ENCODE measurements at places on chromosomes 12 and 14.

DNA sequence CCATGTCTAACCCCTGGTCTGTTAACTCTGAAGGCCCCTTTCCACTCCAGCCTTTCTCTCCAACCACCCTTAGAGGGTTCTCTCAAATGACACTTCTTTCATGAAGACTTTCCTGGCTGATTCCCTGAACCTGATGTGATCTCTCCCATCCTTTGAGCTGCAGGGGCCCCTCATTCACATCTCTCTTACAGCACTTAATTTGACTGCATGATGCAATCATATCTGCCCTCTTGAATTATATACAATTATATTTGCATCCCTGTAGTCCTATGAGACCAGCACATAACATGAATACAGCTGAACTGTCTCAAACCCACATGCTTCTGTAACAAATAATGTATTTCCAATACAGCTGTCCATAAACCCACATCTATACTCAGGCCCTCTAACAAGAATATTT, 56.4 kb downstream of the PPP2R5E start:
- DNase-seq: no peak

DNA sequence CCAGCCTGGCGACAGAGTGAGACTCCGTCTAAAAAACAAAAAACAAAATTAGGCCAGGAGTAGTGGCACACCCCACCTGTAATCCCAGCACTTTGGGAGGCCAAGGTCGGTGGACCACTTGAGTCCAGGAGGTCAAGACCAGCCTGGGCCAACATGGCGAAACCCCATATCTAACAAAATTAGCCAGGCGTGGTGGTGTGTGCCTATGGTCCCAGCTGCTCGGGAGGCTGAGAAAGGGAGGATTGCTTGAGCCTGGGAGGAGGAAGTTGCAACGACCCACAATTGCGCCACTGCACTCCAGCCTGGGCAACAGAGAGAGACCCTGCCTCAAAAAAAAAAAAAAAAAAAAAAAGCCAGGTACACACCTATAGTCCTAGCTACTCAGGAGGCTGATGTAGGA, 37.0 kb downstream of the KDM2B start:
- DNase-seq: no peak

DNA sequence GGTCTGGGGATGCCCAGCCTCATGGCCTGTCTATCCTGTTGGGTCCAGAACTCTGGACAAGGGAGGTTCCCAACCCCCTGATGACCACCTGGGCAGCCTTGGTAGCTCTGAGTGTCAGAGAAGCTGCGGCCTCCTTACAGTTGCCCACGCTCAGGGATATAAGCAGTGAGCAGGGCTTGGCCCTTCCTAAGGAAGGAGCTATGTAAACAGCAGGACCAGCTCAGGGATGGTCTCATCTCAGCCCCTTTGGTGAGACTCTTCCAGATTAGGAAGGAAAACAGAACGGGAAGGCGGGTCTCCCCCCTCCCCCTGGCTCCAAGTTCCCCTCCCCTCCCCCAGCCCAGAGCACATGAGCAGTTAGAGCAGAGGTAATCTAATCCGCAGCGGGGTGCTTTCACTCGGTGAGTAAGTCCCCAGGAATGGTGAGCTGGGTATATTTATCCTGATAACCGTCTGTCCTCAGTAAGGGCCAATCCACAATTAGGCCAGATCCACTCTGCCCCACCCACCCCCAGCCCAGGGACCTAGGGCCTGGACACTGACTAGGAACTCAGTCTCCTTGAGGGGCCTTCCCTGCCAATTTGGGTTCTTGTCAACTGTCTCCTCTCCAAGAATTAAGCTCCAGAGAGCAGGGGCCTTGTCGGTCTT, 29.5 kb upstream of the RPLP0 start:
- peak; percentile 63 for DNase-seq

DNA sequence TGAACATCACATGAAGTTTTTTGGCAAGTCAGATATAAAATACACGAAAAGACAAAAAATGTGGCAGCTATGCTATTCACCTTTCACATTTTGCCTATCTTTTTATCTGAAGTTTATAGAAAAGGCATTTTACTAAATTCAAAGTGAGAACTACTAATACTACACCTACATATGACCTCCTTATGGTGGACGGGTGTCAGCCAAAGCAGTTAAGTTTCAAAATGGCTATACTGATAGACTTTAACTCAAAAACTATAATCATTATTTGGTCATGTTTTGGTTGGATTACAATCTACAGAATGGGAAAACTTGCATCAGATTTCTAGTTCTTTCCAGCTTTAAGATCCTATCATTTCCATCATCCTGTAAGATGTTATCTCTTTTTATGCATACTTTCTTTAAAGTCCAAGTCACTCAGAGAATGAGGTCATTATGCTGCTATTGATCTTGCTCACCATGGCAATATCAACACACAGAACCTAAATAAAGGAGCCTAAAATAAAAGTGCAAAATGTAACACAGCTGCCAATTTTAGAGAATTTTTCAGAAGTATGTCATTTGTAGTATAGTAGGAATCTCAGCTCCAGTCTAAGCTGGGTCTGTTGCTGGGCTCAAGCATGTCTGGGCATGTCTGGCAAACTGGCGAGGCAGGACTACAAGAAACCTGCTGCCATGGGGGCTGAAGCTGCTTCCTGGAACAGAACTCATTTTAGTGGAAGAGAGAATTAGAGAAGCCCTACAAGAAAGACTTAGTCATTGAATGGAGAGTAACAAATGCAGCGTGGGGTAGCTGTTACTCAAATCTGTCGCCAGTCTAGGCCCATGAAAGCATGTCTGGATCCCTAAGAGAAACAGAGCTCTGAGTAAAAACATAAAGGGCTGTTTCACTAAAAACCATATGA, 7.6 kb upstream of the AEBP2 start:
- no peak for DNase-seq

DNA sequence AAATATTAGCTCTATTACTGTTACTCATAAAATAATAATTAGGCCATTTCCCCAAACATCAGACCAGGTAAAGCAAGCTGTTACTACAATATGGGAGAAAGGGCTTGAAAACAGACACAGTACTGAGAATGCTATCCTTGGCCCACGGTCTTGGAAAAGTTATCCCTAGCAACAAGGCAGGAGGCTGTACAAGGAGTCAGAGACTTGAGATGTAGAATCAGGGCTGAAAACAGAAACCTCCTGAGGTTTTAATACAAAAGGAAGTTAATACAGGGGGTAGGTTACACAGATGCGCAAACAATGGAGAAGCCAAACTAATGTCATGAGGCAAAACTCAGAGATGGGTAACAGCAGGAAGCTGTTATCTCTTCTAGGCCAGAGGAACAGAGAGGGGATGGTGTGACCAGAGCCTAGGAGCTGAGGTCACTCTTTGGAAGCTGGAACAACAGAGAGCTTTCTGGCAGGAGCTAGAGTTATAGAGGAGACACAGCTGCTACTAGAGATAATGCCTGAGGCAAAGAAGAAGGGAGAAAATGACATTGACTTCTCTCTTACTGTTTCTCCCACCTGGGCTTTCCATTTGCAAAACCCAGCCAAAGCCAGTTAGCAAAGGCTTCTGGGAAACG, 248.8 kb downstream of the SUDS3 start:
- DNase-seq: no peak

- no peak for DNase-seq
Measured at GRCh38 chr12:65257986-65258385, 20.5 kb upstream of the MSRB3 start.

GRCh38 chr12:49698619-49699545, 8.3 kb downstream of the FMNL3 start:
- DNase-seq: no peak
